Activated CD8-positive, alpha-beta memory T cell treated with anti-CD3 and anti-CD28 coated beads, Interleukin-2, amount 50 U/mL, for 4 hours (primary cell): ENCODE measurements at places on chromosomes 2 and 18.

DNA sequence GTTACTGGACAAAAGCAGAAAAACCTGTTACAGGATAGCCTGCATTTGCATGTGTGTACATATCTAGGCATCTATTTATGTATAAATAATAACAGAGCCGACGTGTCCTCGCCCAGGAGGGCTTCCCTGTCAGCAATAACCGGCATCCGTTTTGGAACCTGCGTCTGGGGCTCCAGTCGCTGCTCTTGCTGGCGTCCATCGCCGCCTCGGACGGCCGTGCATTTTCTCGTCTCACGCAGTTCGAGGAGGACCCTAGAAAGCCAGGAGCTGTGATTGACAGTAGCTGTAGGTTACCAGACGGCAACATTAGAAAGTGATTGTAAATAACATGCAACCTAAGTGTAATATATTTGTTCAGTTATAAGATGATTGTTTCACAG lies 132.6 kb downstream of the NFATC1 start:
- no peak for DNase-seq

DNA sequence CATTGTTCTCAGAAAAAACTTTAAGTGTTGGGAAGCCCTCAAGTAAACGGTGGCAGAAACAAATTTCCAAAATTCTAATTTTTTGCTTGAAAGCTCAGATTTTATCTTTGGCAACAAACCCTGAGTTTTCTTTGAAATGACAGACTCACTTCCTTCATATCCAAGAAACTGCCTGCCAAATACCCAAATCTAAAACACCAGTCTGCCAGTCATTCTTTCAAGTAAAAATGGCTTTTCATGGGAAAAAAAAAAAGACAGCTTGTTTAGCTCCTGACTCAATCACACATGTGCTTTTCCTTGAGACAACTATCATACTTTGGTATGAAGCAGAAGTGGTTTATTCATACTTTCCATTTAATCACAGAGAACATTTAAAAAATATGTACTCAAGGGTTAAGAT lies 40.6 kb upstream of the CSRNP3 start:
- DNase-seq = no peak

GRCh38 chr2:148046802-148047201 lies 25.9 kb downstream of the MBD5 start:
- no peak for DNase-seq

GRCh38 chr2:196294516-196294909 lies 123.1 kb upstream of the STK17B start:
- no peak for DNase-seq

DNA sequence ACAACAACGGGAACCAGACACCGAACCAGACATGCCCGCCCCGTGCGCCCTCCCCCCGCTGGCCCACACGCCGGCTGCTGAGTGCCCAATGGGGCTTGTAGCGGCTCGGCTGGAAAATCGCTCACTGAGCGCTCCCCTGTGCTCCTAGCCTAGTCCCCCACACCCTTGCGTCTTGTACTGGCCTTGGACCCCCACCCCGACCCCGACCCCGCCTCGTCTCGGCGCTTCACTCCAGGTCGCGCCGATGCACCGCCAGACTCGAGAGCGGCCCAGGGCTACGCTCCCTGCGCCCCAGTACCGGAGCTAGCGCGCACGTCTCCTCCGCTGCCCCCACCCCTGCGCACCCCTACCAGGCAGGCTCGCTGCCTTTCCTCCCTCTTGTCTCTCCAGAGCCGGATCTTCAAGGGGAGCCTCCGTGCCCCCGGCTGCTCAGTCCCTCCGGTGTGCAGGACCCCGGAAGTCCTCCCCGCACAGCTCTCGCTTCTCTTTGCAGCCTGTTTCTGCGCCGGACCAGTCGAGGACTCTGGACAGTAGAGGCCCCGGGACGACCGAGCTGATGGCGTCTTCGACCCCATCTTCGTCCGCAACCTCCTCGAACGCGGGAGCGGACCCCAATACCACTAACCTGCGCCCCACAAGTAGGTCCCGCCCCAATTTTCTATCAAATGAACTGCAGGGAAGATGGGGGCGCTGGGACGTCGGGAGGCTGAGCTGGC lies 1.5 kb downstream of the GAD1 start:
- no peak for DNase-seq
